ENCODE measurements at places on chromosomes 11 and 22. TPM values are rescaled to one million over a fixed set of nuclear protein-coding genes. Genes with fewer than 3 reads are reported as not detected.

DNA sequence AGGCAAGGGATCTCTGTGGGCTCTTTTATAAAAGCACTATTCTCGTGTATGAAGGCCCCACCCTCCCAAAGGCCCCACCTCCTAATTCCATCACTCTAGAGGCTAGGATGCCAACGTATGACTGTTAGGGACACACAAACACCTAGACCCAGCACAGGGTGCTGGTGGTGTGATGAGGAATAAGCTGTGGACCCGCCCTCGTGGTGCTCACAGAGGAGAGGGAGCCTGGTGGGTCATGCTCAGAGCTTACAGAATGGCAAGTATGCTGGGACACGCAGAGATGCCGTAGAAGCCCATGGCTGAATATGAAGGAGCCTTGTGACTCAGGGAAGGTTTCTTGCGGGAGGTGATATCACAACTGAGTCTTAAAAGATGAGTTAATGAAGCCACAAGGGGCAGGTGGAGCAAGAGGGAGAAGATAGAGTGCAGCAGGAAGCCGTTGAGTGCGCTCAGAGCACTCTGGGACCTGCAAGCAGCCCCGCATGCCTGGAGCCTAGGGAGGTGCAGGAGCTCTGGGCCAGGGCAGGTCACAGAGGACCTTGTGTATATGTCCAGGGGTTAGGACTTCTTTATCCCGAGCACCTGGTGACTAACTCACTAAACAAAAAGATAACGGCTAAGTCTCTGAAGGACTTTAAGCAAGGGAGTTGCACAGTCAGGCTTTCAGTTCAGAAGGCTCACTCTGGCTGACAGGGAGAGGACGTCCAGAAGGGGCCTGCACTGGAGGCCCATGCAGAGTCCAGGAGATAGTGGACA lies 160.9 kb downstream of the TRIM29 start:
- DNase-seq: no peak

GRCh38 chr22:20968281-20968977 lies 1.4 kb downstream of the AIFM3 start:
- DNase-seq: no peak

The RIC3 gene
- total RNA-seq: 6.0 TPM

The BRSK2 gene
- total RNA-seq: 0.81 TPM

- no peak for DNase-seq
These were observed 19.4 kb downstream of the SYTL2 start for GRCh38 chr11:85791409-85791990.

DNA sequence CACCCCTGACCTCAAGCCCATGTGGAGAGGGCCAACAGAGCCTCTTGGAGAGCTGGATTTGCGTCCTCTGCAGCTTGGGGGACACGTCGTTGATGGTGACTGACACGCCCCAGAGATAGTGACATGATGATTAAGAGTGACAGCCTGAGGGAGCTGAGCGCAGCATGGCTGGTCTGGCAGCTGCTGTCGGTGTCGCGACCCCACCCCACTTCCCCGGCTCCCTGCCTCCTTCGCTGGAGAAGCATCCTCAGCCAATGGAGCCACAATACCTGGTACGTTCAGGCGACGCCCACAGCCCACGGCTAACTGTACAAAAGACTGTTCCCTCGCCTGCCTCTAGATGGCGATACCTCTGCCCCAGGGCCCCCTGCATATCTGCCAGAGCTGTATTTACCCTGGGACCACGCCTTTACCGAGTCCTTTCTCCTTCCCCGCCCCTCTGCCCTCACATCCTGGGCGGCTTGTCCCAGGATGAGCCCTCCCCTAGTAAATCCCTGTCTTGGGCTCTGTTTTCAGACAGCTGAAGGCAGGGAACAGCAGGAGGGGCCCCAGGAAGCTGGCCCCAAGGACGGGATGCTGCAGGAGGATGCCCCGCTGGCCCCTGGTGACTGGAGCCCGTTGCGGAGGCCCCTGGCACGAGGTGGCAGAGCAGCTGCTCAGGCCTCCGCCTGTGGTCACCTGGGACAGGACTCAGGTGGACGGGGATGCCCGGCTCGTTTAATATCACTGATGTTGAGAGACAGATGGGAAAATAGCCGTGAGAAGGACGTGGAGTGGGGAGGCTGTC lies 90.6 kb downstream of the RPS6KA4 start:
- DNase-seq: peak; percentile 83

The PARVG gene
- 14.7 TPM for total RNA-seq

GRCh38 chr11:68076371-68077042 lies 37.7 kb downstream of the TCIRG1 start:
- no peak for DNase-seq

The RCOR2 gene
- 0.95 TPM for total RNA-seq

The DUSP8 gene
- 19.4 TPM for total RNA-seq

- DNase-seq: no peak
These were observed 2.1 kb upstream of the MTFP1 start for GRCh38 chr22:30423301-30423958.

DNA sequence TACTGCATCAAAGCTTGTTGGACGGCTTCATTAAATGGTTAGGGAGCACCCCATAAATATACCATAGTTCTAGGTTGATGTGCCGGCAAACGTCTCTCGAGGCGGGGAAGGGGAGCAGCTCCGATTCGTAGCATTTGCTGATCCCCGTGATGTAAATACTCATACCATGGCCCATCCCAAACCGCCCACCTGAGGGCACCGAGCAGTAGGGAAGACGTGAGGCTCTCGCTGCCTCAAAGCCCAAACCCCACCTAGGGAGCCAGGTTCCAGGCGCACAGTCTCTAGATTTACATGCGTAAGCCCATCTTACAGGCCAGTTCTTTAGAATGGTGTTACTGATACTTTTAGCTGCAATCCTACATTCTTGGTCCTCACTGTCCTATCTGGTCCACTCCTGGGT lies 124.0 kb downstream of the FEZ1 start:
- peak; percentile 41 for DNase-seq

DNA sequence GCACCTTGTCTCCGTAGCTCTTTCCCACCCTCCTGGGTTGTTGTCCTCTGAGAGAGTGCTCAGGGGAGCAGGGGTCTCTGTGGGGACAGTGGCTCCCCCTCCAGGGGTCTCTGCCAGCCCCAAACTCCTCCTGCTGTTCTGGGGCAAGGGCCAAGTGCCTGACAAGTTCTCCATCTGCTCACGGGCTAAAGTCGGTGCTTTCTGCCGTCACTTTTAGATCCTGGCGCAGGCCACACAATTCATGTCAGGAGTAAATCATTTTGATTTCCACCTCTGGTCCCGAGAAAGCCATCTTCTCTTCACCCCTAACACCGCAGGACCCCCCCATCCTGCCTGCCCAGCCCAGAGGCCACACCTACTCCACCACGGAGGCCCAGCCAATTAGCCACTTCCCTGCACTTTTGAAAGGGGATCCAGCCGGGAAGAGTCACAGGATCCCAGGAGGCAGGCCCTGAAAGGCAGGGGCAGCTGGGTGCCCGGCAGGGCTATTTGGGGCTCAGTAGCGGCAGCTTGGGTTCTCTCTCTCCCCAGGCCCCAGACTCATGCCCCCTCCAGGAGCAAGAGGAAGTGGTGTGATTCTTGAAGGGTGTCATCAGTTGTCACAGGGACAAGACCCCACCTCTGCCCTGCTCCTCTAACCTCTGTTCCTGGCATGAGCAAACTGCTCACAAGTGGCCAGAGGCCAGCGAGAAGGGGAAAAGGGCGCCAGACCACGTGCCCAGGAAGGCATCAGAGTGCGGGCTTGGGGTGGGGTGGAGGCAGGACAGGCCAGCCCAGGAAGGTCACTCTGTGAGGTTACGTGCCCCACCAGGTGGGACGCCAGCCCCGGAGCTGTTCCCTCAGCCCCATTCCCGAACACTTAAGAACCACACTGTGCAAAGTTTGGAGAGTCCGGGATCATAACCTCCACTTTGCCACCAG lies 1.3 kb downstream of the MACROD1 start:
- no peak for DNase-seq

The KDM4D gene
- total RNA-seq: 0.74 TPM

DNA sequence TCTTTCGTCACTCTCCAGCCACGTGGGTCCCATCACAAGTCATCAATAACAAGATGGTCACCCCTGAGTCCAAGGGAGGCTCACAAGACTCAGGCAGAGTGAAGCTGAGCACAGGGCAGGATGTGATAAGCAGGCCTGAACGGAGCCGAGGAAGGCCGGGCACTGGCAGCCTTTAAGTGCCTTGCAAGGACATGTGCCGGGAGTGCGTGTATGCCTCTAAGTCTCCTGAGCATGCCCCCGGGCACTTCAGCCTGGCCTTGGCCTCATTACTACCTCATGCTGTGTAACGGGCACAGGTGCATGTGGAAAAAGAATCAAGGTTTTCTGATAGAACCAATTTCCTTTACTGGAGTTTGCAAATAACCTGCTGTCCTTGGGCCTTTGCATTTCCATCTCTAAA lies 55.8 kb downstream of the UBASH3B start:
- DNase-seq: no peak

The MYO7A gene
- 12.2 TPM for total RNA-seq

- DNase-seq: no peak
These were observed 63.9 kb downstream of the GAS2 start for GRCh38 chr11:22730319-22730718.

DNA sequence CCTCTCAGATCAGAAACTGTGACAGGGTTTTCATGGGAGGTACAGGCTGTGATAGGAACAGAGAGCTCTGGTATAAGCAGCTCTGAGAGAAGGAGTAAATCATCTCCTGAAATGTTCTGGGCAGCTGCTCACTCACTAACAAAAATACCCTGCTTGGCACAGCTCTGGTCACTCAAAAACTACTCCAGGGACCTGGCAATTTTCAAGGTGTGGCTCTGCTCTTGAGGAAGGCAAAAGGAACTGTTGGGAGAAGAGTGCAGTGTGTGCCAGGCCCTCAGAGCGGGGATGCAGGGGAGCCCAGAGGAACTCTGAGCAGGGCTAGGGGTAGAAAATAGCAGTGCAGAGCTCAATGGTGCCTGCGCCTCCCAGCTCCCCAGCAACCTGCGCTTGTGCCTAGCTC lies 180.5 kb upstream of the ZBED5 start:
- DNase-seq: no peak

GRCh38 chr11:83819931-83820549 lies 533.9 kb upstream of the CCDC90B start:
- DNase-seq: no peak

DNA sequence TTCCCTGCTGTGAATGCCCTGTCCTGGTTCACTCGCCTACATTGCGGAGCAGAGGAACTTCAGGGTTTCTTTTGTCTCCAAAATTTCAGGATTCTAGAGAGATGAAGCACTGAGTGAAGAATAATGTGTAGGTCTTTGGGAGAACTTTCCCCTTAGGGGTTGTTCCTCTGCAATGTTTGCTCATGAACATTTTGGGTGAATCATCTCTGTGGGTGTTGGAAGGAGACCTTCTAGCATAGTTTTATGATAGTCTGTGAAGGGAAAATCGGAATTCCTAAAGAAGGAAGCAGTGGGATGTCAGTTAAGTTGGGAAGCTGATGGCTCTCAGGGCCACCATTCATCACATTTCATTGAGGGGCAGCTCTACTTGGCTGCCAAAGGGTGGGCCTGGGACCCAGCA lies 64.8 kb downstream of the MIAT start:
- DNase-seq: no peak

GRCh38 chr11:96215110-96215782 lies 127.7 kb downstream of the MAML2 start:
- DNase-seq: no peak
